ENCODE measurements at places on chromosomes 12 and 14. TPM values are rescaled to one million over a fixed set of nuclear protein-coding genes. Genes with fewer than 3 reads are reported as not detected.

GDF3 gene
- total RNA-seq, result not detected

TAS2R30 gene
- total RNA-seq, result 5.6 TPM

RNASE7 gene
- not detected for total RNA-seq

RDH11 gene
- total RNA-seq, result 103 TPM

TOGARAM1 gene
- 25.0 TPM for total RNA-seq

GALNT8 gene
- 15.6 TPM for total RNA-seq

LIMA1 gene
- total RNA-seq, result 39.9 TPM

LRP1-AS gene
- not detected for total RNA-seq

CCDC38 gene
- total RNA-seq, result not detected

WNT1 gene
- not detected for total RNA-seq

TMTC3 gene
- total RNA-seq, result 35.2 TPM

UNG gene
- total RNA-seq, result 81.5 TPM

PUS1 gene
- total RNA-seq, result 40.4 TPM

All from progenitor cell of endocrine pancreas (in vitro differentiated cells).